NCI-H774 (cell line): ENCODE measurements at places on chromosomes 5 and 9.

GRCh38 chr9:78921341-78921740, 624.4 kb downstream of the PSAT1 start:
- DNase-seq: no peak

GRCh38 chr9:134393582-134394280, 67.5 kb downstream of the RXRA start:
- no peak for DNase-seq

DNA sequence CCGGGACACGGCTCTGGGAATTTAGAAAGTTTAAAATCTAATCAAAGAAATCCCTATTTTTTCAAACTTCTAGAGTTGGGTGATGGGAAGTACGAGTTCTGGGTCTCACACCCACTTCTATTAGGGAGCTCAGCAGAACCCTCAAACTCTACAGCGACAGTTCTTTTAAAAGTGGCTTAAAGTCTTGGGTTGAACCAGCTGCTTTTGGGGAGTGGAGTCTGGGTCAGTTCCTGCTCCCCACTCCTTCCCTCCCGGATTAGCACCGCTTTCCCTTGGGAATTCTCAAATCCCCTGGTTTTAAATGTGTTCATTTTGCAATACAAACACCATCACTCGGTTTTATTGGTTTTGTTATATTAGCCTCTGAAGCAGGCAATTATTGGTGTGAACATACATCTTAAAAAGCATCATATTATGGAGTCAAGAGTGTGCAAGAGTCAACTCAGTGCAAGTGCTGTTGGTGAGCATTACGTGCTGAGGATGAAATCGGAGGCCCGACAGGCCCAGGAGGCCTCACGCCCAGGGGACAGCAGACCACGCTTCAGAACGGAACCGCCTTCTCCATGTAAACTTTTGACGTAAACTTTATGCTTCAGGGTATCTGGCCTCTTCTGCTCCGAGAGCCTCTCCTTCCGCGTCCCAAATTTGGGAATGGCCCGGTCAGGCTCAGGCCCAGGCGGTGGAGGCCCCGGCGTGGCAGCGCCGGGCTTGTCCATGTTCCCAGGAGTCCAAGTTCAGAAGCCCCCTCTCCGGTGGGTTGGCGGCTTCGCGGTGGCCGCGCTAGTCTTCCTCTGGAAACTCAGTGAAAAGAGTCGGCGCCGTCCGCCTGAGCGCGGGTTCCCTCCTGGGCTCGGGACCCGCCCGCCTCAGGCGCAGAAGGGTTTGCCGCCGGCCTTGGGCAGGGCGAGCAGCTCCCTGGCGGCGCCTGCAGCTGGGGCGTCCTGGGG, 5.3 kb downstream of the IRX4 start:
- DNase-seq: no peak

DNA sequence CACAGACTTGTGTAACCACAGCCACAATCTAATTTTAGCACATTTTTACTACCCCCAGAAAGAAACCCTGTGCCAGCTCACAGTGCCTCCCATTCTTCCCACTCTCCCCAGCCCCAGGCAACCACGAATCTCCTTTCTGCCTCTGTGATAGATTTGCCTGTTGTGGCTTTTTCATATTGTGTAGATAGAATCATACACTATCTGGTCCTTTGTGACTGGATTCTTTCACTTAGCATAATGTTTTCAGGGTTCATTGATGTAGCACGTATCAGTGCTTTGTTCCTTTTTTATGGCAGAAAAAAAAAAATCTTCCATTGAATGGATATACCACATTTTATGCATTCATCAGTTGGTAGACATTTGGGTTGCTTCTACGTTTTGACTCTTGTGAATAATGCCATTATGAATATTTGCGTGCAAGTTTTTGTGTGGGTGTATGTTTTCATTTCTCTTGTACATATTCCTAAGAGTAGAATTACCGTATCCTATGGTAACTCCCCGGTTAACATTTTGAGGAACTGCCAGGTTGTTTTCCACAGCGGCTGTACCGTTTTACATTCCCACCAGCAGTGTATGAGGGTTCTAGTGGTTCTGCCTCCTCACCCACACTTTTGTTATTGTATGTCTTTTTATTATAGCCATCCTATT, 64.5 kb downstream of the RCL1 start:
- DNase-seq: no peak

DNA sequence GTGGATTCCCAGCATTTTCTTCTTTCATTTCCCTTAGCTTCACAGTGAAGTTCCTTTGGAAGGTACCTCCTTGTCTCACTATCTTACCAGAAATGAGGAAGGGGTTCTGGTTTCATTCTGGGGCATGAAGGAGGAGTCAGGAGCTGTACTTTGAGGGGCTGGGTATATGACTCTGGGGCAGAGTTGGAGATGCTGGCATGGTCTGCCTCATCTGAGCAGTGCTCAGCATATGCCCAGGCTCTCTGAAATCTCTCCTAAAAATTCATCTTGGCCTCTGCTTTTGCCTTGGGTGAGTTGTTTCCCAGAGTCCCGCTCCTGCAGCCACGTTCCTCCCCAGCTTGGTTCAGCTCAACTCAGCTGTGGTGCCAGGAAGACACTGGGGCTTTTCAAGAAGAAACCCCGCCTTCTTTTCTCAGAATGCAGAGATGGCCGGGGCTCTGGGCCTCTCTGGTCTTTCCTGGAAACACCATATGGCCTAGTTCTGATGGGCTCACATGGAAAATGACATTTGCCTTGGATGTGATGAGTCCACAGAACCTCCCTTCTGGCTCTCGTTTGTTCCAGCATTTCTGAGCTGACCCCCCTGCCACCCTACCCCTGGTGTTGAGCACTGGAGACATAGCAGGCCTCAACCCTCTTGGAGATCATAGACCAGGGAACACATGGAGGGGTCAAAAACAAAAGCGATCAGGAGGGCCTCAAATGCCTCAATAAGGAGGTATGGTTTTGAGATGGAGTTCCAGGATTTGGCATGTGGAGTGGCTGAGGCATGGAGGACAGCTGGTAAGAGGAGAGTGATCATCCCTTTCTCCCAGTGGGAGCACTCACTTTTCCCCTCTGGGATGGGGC, 12.0 kb upstream of the TGFBR1 start:
- DNase-seq: no peak

DNA sequence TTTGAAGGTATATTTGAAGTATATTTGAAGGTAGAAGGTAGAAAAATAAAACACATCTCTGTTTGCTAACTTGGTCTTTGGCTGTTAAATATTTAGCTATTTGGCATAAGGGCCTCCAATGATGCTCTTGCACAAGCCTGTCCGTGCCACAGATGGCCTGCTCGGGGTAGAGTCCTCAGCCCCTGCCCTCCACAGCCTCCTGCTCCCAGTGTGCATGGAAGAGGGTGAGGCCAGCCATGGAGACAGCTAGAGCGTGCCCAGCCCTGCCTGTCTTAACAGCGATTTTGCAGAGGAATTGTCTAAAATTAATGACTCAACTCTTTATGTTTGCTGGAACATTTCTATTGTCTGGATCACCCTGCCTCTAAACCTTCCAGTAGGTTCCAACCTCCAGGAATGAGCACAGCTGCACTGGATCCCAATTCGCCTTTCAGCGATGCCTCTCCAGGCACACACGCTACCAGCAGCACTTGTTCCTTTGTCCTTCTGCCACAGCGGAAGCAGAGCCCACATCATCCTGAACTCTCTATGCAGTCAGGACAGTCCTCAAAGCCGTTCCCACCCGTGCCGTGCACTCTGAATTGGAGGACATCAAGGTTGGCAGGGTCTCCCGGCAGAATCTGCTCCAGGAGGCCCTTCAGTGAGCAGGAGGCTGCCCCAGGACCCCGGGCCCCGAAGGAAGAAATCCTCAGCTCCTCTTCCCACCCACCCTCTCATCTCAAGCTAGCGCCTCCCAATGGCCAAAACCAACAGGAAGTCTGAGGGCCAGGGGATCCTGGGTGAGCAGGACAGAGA, 254.0 kb upstream of the IRX1 start:
- no peak for DNase-seq

- no peak for DNase-seq
Observed at GRCh38 chr5:69167493-69167855, 524 bp downstream of the CCNB1 start.

- no peak for DNase-seq
Observed at GRCh38 chr9:82443312-82443711, 454.7 kb downstream of the SPATA31D1 start.

- no peak for DNase-seq
Observed at GRCh38 chr9:130195638-130196037, 23.4 kb downstream of the NCS1 start.

DNA sequence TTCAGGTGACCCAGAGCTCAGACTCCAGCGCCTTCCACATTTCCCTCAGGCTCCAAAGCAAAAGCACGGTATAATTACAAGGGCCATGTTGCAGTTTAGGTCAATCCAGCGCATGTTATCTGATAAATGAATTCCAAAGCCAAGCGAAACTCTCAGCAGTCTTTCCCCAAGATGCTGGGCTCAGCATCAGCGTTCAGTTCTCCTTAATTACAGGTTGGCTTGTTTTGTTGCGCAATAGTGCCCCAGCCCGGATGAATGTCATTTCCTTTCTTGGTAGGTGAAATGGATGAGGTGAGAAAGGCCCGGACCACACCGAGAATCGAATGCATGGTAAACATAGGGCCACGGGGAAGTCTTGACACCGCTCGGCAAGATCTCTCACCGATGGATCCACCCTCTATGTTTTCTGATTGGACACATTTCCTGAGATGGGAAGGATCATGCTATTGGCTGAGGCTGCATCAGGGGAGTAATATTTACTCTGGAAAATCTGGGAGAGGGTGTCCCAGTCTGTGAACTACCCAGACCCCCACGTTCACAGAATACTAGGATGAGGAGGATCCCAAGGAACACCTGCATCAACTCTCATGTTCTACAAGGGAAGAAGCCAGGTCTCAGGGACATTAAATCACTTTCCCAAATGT, 221.2 kb upstream of the ANKRD55 start:
- no peak for DNase-seq

DNA sequence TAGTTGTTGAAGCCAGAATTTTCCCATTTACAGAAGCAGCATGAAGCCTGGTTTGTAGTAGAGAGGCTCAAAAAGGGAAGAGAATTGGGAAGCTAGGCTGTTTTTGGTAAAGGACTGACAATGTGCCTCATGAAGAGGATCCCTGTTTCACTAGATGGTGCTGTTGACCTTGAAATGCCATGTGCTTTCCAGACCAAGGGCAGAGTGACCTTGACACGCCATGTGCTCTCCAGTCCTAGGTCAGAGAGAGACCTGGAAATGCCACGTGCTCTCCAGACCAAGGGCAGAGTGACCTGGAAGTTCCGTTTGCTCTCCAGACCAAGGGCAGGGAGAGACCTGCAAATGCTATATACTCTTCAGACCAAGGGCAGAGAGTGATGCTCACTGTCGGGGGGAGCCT, 32.0 kb downstream of the UNC13B start:
- DNase-seq: no peak

DNA sequence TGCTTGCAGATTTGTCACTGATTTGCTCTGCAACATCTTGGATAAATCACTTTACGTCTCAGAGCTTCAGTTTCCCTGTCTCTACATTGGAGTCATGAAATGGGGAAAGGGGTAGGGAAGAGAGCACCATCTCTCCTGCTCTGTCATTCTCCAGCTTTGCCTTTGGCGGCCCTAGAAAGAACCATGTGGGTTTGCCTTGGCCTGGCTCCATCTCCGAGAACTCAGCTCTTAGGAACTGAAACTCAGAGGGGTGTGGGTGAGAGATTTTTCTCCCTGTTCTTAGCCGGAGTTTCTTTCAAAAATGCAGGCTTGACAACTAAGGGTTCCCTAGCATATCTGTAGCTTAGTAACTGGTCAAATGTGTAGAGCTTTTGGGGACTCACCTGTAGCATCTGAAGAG, 123.5 kb downstream of the SMARCA2 start:
- DNase-seq: no peak

- DNase-seq: no peak
Observed at GRCh38 chr5:138702166-138703077, 50.8 kb upstream of the CTNNA1 start.

DNA sequence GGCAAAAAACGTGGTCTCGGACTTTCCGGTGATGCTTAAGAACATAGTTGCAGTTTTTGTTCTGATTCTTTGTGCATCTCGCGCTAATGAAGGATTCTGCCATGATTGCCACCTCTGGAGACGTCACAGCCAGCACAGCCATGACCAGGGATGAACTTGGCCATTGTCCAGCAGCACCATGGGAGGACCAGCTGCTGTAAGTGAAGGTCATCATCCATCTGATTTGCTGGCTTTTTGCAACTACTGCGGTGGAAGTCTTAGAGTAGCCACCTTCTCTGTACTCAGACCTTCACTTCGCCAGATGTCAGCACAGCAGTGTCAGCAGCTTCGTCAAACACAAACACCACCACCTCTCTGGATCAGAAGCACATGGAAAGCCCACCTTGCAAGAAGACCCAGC, 45.7 kb downstream of the NSUN2 start:
- DNase-seq: no peak

- DNase-seq: no peak
Observed at GRCh38 chr5:39464088-39464487, 39.3 kb upstream of the DAB2 start.

DNA sequence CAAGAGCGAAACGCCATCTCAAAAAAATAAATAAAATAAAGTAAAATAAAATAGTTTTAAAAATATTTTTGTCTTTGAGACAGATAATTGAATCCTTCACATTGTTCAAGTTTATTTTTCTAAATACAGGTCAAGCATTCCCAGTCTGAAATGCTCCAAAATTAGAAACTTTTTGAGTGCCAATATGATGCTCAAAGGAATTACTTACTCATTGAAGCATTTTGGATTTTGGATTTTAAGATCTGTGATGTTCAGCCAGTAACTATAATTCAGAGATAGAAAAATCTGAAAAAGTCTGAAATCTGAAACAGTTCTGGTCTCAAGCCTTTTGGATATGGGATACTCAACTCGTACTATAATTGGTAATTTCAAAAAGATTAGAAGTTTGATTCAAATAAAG, 39.8 kb downstream of the RBM27 start:
- no peak for DNase-seq

- DNase-seq: no peak
Observed at GRCh38 chr9:89567649-89568048, 37.2 kb upstream of the GADD45G start.

DNA sequence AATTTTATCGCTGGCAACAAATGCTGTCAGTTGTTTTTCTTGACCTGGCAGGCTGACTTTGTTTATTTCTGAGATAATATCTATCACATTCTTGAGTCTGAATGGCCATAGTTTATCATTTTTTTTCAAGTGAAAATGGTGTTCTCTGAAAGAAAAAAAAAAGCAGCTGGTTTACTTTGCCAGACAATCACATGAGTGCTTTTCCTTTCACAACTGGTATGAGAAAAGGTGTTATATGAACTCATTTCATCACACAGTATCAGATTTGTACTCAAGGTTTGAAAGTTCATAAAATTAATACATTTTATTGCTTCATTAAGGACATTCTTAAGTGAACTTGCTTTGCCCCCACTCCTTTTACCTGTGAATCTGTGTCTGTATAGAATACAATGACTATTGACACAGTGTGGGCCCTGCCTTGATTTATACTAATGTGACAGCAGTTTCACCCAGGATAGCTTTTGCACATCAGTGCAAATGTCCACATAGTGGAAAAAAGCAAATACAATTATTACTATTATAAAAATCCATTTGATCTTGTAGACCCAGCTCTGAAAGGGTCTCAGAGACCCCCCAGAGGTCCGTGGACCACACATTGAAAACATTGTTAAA, 33.1 kb upstream of the PRLR start:
- DNase-seq: no peak

GRCh38 chr5:176157656-176158055, 80.6 kb upstream of the SIMC1 start:
- no peak for DNase-seq

- DNase-seq: no peak
Observed at GRCh38 chr5:112616812-112617547, 120.7 kb upstream of the APC start.
